ENCODE measurements at places on chromosomes 12 and 14. TPM values are rescaled to one million over a fixed set of nuclear protein-coding genes. Genes with fewer than 3 reads are reported as not detected.

DNA sequence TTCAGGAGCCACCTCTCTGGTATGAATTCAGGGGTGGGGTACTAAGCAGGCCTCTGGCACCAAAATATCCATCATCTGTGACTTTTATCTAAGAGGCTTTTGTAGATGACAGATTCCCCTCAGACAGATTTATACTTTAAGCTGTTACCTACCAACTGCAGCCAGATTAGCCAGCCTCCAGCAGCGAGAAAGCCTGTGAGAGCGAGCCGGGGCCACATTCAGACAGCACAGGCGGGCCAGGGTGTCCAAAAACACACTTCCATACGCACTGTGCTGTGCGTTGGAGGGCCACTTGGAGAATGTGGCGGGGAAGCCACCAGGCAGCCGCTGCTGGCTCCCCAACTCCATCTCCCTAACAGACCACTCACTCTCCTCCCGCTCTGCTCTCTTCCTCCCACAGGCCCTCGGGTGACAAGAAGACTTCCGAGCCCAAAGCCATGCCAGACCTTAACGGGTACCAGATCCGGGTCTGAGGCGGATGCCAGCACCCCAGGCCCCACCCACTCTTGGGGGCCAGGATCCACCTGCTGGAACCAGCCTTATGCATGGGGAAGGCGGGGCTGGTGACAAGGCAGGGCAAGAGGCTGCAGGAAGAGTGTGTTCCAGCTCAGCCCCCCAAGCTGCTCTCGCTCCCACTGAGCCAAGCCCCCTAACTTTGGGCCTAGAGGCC, 17.4 kb downstream of the VASH1 start:
- no peak overlapping the region for H3K27ac ChIP-seq
- H3K27me3 ChIP-seq = no peaks in the 10 kb centered on the region
- H3K36me3 ChIP-seq = no peaks in the 10 kb centered on the region

- no peak for DNase-seq
- H3K27ac ChIP-seq = no peak overlapping the region
- H3K27me3 ChIP-seq = no peaks in the 10 kb centered on the region
- no peaks in the 10 kb centered on the region for H3K36me3 ChIP-seq
- H3K4me1 ChIP-seq = no peaks in the 10 kb centered on the region
Measured at GRCh38 chr14:88834883-88835431, 10.5 kb downstream of the TTC8 start.

DNA sequence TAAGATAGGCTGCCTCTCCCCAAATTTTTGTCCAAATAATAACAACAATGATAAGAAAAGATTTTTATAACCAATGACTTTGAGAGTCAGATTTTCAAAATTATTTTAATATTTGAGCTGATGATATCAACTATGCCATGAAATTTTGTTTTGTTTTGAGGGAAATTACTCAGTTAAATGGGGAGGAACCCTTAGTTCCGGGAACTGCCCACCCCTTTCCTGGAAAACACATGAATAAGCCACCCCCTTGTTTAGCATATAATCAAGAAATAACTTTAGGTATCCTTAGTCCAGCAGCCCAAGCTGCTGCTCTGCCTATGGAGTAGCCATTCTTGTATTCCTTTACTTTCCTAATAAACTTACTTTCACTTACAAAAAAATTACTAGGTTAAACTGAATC, 61.4 kb downstream of the HMGA2 start:
- no peaks in the 10 kb centered on the region for H3K36me3 ChIP-seq
- no peak overlapping the region for H3K27ac ChIP-seq
- H3K4me1 ChIP-seq = peaks cover 12% of the 10 kb centered on the region
- H3K27me3 ChIP-seq = no peaks in the 10 kb centered on the region

GRCh38 chr14:96235426-96235825, 20.6 kb upstream of the BDKRB1 start:
- H3K36me3 ChIP-seq = no peaks in the 10 kb centered on the region
- no peaks in the 10 kb centered on the region for H3K4me1 ChIP-seq
- no peaks in the 10 kb centered on the region for H3K27me3 ChIP-seq
- no peak overlapping the region for H3K4me3 ChIP-seq
- DNase-seq = no peak

DNA sequence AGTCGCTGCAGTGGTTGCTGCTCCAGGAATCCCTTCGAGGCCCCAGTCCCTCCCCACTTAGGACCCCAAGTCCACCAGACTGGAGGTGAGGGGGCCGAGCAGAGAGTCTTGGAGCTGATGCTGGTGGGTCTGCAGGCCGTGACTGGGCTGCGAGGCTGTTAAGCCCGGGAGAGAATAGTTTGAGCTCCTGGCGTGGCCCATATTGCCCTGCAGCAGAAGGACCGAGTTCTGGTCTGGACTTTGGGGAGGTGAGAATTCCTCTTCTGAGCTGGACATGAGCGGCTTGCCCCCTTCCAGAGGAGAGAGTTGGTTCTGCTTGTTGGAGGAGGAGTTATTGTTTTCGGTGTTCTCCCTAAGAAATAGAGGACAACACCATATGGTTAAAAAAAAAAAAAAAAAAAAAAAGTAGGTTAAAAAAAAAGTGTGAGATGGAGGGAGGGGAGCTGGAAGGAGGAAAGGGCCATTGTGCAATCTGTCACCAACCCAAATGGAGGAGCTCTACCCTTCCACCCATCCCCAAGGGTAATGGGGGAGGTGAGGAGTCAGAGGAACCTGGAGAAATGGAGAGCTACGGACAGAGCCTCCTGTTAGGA, 3.0 kb downstream of the SIX1 start:
- H3K27me3 ChIP-seq = peaks cover 77% of the 10 kb centered on the region
- DNase-seq = peak; percentile 53
- no peak overlapping the region for H3K4me3 ChIP-seq
- no peaks in the 10 kb centered on the region for H3K36me3 ChIP-seq

DNA sequence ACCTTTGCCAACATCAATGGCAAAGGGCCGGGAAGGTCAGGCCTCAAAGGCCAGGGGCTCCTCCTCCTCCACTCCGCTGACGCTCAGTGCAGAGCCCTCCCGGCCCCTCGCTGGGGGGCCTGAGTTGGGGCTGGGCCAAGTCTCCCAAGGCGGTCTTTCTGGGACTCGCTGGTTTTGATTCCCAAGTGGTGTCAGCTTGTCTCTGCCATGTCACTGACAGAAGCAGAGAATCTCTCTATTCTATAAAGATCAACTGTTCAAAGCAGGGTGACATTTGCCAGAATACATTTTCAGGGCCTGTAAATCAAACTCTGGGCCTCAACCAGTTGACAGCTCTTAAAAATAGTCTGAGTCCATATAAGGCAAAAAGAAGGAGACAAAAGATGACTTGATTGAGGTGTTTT, 75.9 kb downstream of the CCDC88C start:
- H3K4me1 ChIP-seq = no peaks in the 10 kb centered on the region
- no peaks in the 10 kb centered on the region for H3K36me3 ChIP-seq
- no peak for DNase-seq
- H3K27me3 ChIP-seq = no peaks in the 10 kb centered on the region
- no peak overlapping the region for H3K4me3 ChIP-seq
- no peak overlapping the region for H3K27ac ChIP-seq

GRCh38 chr12:15684896-15685658, 104.1 kb downstream of the EPS8 start:
- no peak for DNase-seq
- H3K4me3 ChIP-seq = no peak overlapping the region
- no peak overlapping the region for H3K27ac ChIP-seq

GRCh38 chr14:102028733-102029132, 58.1 kb downstream of the HSP90AA1 start:
- no peak for DNase-seq
- H3K36me3 ChIP-seq = peaks cover 73% of the 10 kb centered on the region
- no peak overlapping the region for H3K27ac ChIP-seq
- H3K4me1 ChIP-seq = no peaks in the 10 kb centered on the region
- H3K27me3 ChIP-seq = no peaks in the 10 kb centered on the region

- no peaks in the 10 kb centered on the region for H3K27me3 ChIP-seq
- H3K4me1 ChIP-seq = peaks cover 2% of the 10 kb centered on the region
- no peak for DNase-seq
- H3K36me3 ChIP-seq = no peaks in the 10 kb centered on the region
- H3K27ac ChIP-seq = no peak overlapping the region
Measured at GRCh38 chr14:54087376-54087775, 130.8 kb upstream of the BMP4 start.

DNA sequence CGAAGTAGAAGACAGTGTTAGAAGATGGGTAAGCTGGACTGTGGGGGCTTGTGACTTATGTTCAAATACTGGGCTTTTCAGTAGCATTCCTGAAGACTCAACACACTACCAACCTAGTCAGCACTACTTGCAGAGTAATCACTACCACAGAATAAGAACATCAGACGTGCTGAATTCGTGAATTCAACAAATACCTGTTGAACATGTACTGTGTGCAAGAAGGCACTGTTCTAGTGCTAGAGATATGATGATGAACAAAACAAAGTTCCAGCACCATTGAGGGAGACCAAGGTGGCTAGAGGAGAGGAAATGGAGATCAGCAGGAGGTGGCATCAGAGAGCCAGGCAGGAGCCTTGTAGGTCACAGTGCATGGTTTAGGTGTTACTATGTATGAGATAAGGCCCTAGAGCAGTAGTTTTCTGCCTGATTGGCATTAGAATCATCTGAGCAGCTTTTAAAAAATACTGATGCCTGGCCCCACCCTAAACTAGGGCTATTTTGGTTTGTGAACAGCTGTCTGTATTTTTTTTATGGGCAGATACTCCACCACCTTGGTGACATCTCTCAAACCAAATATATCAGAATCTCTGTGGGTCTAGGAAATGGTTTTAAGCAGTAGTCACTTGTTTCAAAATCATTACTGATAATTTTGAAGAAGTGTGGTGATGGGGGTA, 26.8 kb downstream of the FERMT2 start:
- H3K4me1 ChIP-seq = peaks cover 5% of the 10 kb centered on the region
- no peaks in the 10 kb centered on the region for H3K27me3 ChIP-seq
- H3K36me3 ChIP-seq = no peaks in the 10 kb centered on the region
- no peak overlapping the region for H3K4me3 ChIP-seq

DNA sequence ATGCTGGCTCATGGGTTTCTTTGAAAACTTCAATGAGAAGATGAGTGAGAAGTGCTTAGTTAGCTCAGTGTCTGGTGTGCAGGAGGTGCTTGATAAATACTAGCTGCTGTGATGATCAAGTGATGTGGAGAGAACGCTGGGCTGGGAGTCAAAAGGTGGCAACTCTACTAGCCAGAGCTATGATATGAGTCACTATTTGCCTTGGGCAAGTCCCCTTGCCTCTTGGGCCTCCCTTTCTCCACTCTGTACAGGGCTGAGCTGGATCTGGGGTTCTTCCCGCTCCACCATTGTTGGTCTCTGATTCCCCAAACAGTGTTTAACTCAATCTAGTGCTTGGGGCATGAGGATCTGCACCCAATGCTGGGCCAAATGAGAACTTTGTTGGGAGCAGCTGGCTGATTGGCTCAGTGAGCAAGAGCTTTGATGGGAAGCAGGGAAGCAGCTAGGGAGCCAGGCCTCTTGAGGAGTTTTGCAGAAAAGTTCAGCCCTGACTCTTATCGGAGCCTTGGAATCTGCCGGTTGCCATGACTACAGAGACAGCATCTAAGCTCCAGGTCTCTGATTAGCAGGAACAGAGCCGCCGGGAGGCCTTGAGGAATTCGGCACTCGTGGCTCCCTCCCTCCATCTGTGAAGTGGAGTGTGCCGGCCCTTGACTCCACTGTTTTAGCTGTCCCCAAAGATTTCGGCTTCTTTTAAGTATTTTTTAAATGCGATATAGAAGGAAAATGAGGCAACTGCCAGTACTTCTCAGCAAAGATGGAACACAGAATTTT, 82.1 kb upstream of the HSPB8 start:
- H3K4me3 ChIP-seq = no peak overlapping the region
- no peak overlapping the region for H3K27ac ChIP-seq
- no peaks in the 10 kb centered on the region for H3K36me3 ChIP-seq
- no peak for DNase-seq

DNA sequence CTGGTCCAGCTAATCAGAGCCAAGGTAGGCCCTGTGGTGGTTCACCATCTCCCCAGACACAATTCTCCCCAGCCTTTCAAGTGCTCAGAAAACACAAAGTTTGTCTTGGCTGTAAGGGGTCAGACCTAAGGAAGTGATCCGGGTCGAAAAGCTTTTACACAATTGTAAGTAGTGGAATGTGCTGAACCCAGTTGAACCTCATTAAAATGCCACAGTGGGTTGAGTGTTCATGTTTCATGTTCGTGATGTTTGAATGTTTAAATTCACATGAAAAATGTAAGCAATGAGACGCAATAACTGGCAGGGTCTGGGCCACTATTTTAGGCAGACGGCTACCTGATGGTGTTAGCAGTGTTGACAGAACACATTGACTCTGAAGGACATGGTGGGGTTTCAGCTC, 60.9 kb upstream of the JDP2 start:
- no peaks in the 10 kb centered on the region for H3K27me3 ChIP-seq
- DNase-seq = no peak
- H3K27ac ChIP-seq = no peak overlapping the region
- H3K4me3 ChIP-seq = no peak overlapping the region

- no peak overlapping the region for H3K4me3 ChIP-seq
- H3K27ac ChIP-seq = no peak overlapping the region
- no peaks in the 10 kb centered on the region for H3K27me3 ChIP-seq
- H3K4me1 ChIP-seq = no peaks in the 10 kb centered on the region
Measured at GRCh38 chr14:96072746-96073145, 33.6 kb downstream of the C14orf132 start.

DNA sequence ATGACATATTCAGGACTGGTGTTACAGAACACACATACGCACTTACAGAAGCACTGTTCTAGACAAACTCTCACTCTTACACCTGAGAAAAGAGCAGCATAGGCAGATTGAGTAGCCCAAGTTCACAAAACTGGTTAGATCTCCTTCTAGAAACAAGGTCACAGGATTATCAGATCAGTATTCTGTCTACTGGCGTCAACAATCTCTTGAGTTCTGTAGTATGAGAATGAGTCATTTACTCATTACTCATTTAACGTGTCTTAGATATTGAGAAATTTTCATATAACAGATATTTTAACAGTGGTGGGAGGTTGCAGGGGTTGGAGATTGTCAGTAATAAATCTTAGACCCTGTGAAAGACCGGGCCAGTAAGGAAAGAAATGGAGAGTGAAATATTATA, 2.8 kb upstream of the TSPAN8 start:
- H3K36me3 ChIP-seq = no peaks in the 10 kb centered on the region
- no peak for DNase-seq
- peaks cover 10% of the 10 kb centered on the region for H3K4me1 ChIP-seq

DNA sequence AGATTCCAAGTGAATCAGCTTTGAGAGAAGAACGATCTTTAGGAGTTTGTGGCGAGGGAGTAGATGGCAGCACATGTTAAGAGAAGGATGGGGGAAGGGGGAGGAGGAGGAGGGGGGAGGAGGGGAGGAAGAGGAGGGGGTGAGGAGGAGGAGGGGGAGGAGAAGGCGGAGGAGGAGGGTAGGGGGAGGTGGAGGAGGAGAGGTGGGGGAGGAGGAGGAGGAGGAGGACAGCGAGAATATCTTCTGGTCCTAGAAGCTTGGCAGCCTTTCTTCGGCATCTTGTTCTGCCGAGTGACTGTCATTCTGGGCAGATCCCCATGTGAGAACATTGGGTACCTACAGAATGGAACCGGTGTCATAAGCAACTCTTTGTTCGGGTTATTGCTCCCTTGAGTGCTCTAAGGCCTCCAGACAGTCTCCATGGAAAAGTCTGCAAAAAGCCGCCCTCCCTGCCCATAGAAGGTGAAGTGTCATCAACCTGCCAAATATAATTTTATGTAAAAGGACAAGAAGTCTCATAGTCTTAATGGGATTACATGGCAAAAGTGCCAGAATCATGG, 6.9 kb downstream of the RFC5 start:
- H3K4me1 ChIP-seq = no peaks in the 10 kb centered on the region
- H3K27me3 ChIP-seq = no peaks in the 10 kb centered on the region
- no peak for DNase-seq
- H3K4me3 ChIP-seq = no peak overlapping the region
- no peak overlapping the region for H3K27ac ChIP-seq

The DLGAP5 gene
- total RNA-seq = 0.60 TPM

The SERPINA3 gene
- 1,762 TPM for total RNA-seq

The KCNC2 gene
- not detected for total RNA-seq
